ENCODE measurements at places on chromosomes 2 and 18. TPM values are rescaled to one million over a fixed set of nuclear protein-coding genes. Genes with fewer than 3 reads are reported as not detected.

Gene HOXD12
- polyA plus RNA-seq = 0.32 TPM

Gene SKOR2
- polyA plus RNA-seq = not detected

Gene C1D
- polyA plus RNA-seq = 44.9 TPM

Gene DLX1
- polyA plus RNA-seq = 0.43 TPM

Gene MC2R
- polyA plus RNA-seq = not detected

Gene CAPN10
- 24.9 TPM for polyA plus RNA-seq

Gene SPHKAP
- polyA plus RNA-seq = 4.2 TPM

Gene DYSF
- polyA plus RNA-seq = 15.4 TPM

Gene RBM44
- polyA plus RNA-seq = 0.78 TPM

Gene LIMS3
- 2.4 TPM for polyA plus RNA-seq

Gene ALKAL2
- polyA plus RNA-seq = 4.9 TPM

Gene AMER3
- 0.03 TPM for polyA plus RNA-seq

Gene SULT1C4
- polyA plus RNA-seq = 51.7 TPM

Gene OTOS
- not detected for polyA plus RNA-seq

Gene LIMS4
- polyA plus RNA-seq = 2.1 TPM

Gene SIGLEC15
- polyA plus RNA-seq = 0.50 TPM

Gene LIMS1
- polyA plus RNA-seq = 57.1 TPM

Gene TUBA3E
- 0.18 TPM for polyA plus RNA-seq

Gene HK2
- 12.1 TPM for polyA plus RNA-seq

Gene UGT1A8
- not detected for polyA plus RNA-seq

Gene MFF
- 156 TPM for polyA plus RNA-seq

Gene LOXHD1
- 1.4 TPM for polyA plus RNA-seq

Gene POTEC
- polyA plus RNA-seq = 0.03 TPM

Gene GPR55
- polyA plus RNA-seq = 0.17 TPM

Gene CFAP210
- 2.9 TPM for polyA plus RNA-seq

Gene ELP2
- 150 TPM for polyA plus RNA-seq

Gene SLC39A6
- polyA plus RNA-seq = 81.6 TPM

Gene MTCL1
- polyA plus RNA-seq = 23.8 TPM

Gene SP9
- not detected for polyA plus RNA-seq

Gene SPATA3
- not detected for polyA plus RNA-seq

Gene RNF152
- polyA plus RNA-seq = 13.0 TPM

Gene C2orf66
- 0.98 TPM for polyA plus RNA-seq

Gene RESP18
- polyA plus RNA-seq = not detected

Gene DSC2
- polyA plus RNA-seq = 48.3 TPM

Gene SULT1C2
- polyA plus RNA-seq = 89.6 TPM

Gene CD8B2
- 0.23 TPM for polyA plus RNA-seq

Gene LGALSL
- polyA plus RNA-seq = 41.8 TPM

Gene NETO1
- polyA plus RNA-seq = 2.4 TPM

Gene ANKRD36C
- 31.4 TPM for polyA plus RNA-seq

Gene SPP2
- not detected for polyA plus RNA-seq

Gene DSG2
- 55.9 TPM for polyA plus RNA-seq

Gene POTEJ
- not detected for polyA plus RNA-seq

Gene TRIM43
- 0.62 TPM for polyA plus RNA-seq

Data from left kidney (tissue), 8 donors.